ENCODE measurements at places on chromosomes 3 and 15. TPM values are rescaled to one million over a fixed set of nuclear protein-coding genes. Genes with fewer than 3 reads are reported as not detected.

Gene KY
- not detected for total RNA-seq

GRCh38 chr3:197527569-197527968 lies 28.2 kb downstream of the BDH1 start:
- peaks cover 46% of the 10 kb centered on the region for H3K36me3 ChIP-seq
- no peaks in the 10 kb centered on the region for H3K27me3 ChIP-seq
- no peak for DNase-seq

Gene LRRN1
- total RNA-seq = not detected

GRCh38 chr15:87874896-87875711 lies 381.4 kb downstream of the NTRK3 start:
- no peaks in the 10 kb centered on the region for H3K36me3 ChIP-seq
- H3K27ac ChIP-seq = no peak overlapping the region
- no peak for DNase-seq
- no peaks in the 10 kb centered on the region for H3K4me1 ChIP-seq
- no peak overlapping the region for H3K4me3 ChIP-seq
- peaks cover 2% of the 10 kb centered on the region for H3K27me3 ChIP-seq

DNA sequence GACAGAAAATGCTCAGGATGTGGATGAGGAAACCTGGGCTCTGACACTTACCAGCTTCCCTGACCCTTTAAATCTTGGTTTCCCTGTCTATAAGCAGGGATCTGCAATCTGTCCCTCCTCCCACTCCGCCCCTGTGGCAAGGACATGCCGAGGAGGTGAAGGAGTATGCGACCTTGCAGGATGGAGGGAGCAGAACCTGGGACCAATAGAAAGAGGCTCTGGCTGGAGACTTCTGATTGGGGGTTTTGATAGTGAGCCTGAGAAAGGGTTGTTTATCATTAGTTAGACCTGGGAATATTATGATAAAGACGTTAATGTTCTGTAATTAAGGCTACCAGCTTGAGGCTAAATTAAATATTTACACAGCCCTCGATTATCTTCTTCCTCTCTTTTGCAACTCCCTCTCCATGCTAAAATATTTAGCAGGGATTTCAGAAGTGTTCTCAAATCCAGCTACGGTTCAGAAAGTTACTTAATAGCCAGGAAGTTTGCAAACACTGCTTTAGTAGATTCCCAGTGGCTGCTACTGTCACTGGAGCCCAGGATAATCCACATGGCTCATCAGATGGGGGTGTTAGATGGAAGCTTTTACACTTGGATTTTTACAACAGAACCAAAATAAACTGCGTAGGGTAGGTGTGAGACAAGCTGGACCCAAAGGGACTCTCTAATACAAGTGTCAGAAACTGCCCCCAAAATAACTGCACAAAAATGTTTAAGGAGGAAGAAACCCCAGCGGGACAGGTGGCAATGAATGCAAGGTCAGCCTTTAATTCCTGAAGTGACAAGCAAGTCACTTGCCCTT lies 9.2 kb upstream of the PAQR5 start:
- H3K36me3 ChIP-seq = no peaks in the 10 kb centered on the region
- no peak for DNase-seq
- H3K27me3 ChIP-seq = no peaks in the 10 kb centered on the region
- no peaks in the 10 kb centered on the region for H3K4me1 ChIP-seq
- no peak overlapping the region for H3K27ac ChIP-seq

Gene TMEM207
- total RNA-seq = not detected

Gene FSIP1
- total RNA-seq = 0.22 TPM

- no peak overlapping the region for H3K27ac ChIP-seq
- peaks cover 2% of the 10 kb centered on the region for H3K4me1 ChIP-seq
- no peaks in the 10 kb centered on the region for H3K36me3 ChIP-seq
- no peak overlapping the region for H3K4me3 ChIP-seq
- DNase-seq = no peak
Observed at GRCh38 chr3:18778094-18778493, 353.0 kb upstream of the SATB1 start.

Gene ITIH3
- total RNA-seq = not detected

- no peaks in the 10 kb centered on the region for H3K36me3 ChIP-seq
- no peaks in the 10 kb centered on the region for H3K4me1 ChIP-seq
Observed at GRCh38 chr15:32838338-32838737, 120.5 kb downstream of the GREM1 start.

DNA sequence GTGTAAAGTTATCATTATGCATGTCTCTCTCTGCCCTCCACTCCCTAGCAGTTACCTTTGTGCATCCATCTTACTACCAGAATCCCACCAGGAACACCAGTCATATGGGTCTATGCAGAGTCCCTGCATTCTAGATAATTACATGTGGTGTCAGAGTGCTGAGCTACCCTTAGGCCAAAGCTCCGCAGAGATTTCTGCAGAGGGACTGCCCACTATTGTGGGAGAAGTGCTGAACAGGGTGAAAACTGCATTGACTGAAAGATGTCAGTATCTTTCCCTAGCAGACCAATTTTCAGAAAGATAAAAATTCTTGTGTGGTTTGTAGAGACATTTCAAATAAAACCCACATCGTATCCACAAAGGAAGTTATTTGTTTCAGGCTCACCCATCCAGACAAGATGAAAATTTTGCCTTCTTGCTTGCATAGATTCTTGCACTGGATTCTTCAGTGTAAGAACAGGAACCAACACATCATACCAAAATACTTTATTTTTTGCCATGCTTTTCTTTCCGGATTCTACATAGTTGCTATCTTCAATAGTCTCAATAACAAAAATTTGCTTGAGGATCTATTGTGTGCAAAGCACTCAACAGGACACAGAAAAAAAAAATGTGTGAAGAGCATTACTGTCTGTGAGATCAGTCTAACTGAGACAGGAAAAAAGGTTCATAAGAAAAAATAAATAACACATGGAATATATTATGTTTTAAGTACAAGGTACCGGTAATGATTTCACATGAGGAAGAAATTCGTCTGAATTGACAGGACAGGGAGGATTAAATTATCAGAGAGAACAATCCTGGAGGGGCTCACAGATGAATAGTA lies 32.0 kb upstream of the CCDC80 start:
- no peak overlapping the region for H3K27ac ChIP-seq
- DNase-seq = no peak
- H3K4me1 ChIP-seq = peaks cover 39% of the 10 kb centered on the region
- H3K36me3 ChIP-seq = no peaks in the 10 kb centered on the region
- no peak overlapping the region for H3K4me3 ChIP-seq

Gene UTS2B
- not detected for total RNA-seq
